ENCODE measurements at places on chromosomes 5 and 9. TPM values are rescaled to one million over a fixed set of nuclear protein-coding genes. Genes with fewer than 3 reads are reported as not detected.

DNA sequence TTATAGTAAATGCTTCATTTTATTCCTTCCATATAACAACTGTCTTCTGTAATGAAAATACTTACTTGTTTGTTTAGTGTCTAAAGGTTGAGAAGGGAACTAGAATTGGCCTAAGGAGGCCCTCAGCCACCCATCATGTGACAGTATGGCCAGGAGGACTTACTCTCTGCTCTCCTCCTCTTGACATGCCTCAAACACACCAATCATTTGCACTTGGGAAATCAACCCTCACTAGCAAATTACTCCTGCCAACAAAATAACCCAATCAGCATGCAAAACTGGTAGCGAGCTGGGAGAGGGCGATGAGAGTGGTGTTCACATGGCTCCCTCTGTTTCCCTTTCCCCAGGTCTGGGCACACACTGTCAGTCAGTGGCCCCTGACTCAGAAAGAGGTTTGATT, 58.6 kb upstream of the MEF2C start:
- no peak for DNase-seq

The TERT gene
- not detected for total RNA-seq

- DNase-seq = no peak
Observed at GRCh38 chr9:99012957-99013512, 69.3 kb downstream of the COL15A1 start.

The MYMK gene
- total RNA-seq = not detected

- DNase-seq = peak; percentile 60
Observed at GRCh38 chr5:134784946-134785620, 26.5 kb downstream of the DDX46 start.

The ARHGEF28 gene
- total RNA-seq = 40.2 TPM

DNA sequence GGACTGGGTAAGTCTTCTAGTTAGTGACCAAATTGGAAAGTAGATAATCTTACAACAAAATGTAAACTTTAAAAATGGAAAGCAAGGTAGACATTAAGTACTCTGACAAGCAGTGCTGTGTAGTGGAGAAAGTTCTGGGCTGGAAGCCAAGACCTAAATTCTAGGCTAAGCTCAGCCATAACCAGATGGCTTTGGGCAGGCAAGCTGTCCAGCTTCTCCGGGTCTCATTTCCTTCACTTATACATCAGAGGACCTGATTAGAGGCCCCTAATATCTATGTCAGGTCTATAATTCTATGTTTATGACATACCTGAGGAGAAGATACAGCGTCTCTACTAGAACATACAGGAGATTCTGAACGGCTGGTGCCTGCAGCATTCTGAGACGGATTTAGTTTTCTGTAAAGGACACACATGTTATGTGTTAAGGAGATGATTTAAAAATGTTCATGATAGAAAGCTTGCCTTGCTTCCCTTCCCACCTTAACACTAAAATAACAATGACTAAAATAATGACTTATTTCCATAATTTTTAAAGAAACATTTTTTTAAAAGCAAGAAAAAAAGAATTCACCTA, 61.2 kb downstream of the ELL2 start:
- peak; percentile 91 for DNase-seq

DNA sequence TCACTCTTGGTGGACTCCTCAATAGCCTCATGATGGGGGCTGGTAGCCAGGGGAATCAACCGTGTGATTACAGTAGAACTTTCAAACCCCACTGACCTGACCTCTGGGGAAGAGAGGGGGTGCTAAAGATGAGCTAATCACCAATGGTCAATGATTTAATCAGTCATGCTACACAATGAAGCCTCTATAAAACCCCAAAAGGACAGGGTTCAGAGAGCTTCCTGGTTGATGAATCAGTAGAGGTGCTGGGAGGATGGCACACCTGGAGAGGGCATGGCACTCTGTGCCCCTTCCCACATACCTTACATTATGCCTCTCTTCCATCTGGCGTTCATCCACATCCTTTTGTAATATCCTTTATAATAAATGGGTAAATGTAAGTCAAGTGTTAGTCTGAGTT, 8.9 kb upstream of the SH3TC2 start:
- DNase-seq = no peak

GRCh38 chr9:25415718-25416117, 262.5 kb downstream of the TUSC1 start:
- no peak for DNase-seq

Measured in fibroblast of villous mesenchyme (primary cell).